ENCODE measurements at places on chromosomes 7 and 10.

DNA sequence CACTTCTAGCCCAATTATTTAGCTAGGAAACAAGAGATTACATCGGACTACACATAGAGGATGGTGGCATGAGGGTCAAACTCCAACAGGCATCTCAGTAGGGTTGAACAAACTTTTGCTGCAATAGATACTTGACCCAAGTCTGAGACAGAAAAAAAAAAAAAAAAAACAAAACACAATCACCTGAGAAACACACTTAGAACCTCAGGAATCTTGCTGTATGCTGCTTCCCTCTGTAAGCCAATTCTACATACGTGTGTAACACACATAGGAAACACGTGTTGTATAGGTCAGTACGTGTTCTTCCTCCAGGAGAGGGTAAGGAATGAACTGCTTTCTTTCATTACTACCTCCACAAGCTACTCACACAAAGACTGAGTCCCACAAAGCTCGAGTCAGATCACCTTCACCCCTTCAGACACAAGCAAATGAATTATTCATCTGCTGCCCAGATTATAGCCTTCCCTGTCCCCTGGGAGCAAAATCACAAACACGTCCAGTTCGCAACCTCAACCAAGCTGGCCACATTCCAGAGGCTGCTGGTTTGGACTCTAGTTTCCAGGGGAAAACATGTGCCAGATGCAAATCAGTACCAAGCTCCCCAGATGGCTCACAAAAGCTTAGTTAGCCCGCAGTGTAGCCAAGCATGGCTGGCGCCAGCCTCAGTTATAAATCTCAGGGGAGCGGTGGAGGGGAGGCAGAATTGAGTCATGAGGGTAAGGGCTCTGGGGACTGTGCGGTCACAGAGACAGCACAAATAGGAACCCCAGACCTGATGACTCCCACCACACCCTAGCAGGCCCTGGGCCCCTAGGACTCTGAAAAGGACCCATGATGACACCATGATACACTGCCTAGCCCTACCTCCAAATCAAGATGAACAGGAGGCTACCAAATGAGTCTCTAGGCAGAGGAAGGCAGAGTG is 15.1 kb downstream of the PSAP start:
- no peak for DNase-seq

DNA sequence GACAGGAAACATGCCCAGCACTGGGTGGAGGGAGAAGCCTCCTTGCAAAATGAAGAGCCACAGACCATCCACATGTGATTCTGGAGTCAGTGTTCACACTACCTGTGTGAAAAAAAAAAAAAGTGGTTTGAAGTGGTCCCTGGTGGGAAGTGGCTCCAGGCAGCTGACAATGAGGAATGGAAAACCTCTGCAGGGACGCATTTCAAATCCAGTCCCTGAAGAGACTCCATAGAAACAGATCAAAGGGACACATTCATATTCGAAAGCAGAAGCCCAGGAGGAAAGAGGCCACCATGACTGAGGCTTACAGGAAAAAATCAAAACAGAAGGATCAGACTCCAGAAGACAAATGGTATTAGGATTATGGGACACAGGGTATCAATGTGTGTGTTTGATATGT is 11.5 kb upstream of the TCERG1L start:
- no peak for DNase-seq

DNA sequence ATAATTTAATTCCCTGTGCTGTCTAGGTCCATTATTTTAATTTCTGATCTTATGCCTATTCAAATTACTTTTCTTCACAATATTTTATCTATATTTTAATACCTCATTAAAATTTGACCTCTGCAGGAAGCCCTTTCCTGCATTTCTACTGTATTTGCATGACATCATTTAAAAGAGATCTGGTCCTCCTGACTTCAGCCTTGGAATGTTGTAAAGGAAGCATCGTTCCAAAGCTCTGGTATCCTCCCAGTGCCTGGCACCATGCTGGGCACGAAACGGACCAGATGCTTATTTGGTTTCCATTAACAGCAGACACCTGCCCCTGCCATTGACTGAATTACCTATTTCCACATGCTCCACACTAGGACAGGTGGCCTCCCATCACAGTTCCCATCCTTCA is 247.5 kb downstream of the KLF6 start:
- no peak for DNase-seq

DNA sequence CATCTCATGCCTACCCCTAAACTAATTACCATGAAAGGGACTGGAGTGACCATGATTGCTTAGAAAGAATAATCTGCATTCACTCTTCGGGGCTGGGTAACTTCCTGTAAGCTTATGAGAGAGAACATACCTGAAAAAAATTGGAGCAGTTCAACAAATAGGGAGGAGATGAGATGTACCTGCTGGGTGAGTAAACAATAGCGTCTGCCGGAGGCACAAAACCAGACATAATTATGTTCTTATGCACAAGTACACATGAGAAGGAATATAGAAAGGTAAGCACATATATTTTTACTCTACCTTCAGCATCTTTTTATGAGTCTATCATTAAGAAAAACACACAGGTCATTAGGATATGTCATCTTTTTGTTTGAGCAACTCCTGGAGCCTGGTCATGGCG is 224.6 kb upstream of the FERD3L start:
- DNase-seq = no peak

DNA sequence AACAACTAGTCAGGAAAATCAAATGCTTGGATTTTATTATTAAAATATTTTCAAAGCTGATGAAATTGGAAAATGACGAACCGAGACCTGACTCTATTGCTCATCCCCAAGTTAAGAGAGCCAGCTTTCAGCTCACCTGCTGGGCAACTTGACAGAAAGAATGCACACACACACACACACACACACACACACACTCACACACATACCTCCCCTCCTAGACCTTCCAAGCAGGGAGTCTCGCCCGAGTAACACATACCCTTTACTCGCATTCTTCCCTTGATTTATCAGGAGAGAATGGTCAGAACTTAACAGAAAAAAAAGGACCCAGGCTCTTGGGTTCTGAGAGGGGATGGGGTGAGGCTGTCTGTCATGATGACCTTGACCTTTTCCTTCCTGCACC is 19.1 kb downstream of the GPRIN2 start:
- no peak for DNase-seq

All from urinary bladder (tissue), 4 donors.